ENCODE measurements at places on chromosomes 7 and 10. TPM values are rescaled to one million over a fixed set of nuclear protein-coding genes. Genes with fewer than 3 reads are reported as not detected.
A peak's percentile ranks its signal among the peaks of the same experiment; 100 is the strongest.

- no peaks in the 10 kb centered on the region for H3K36me3 ChIP-seq
- no peaks in the 10 kb centered on the region for H3K27me3 ChIP-seq
- H3K27ac ChIP-seq, result no peak overlapping the region
- no peaks in the 10 kb centered on the region for H3K4me1 ChIP-seq
- H3K4me3 ChIP-seq, result no peak overlapping the region
These were observed 23.0 kb upstream of the ZMYND11 start for GRCh38 chr10:112246-112645.

DNA sequence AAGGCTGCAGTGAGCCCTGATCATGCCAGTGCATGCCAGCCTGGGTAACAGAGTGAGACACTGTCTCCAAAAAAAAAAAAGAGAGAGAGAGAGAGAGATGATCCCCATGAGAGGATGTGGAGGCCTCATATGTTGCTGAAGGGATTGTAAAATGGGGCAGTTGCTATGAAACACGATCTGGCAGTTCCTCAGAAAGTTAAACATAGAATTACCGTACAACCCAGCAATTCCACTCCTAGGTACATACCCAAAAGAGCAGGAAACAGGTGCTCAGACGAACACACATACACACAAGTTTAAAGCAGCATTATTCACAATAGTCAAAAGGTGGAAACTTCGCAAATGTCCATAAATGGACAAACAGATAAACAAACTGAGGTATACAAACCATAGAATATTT lies 27.4 kb upstream of the CYTH3 start:
- H3K4me3 ChIP-seq, result no peak overlapping the region
- no peaks in the 10 kb centered on the region for H3K27me3 ChIP-seq

GRCh38 chr7:30750683-30751650 lies 968 bp upstream of the INMT start:
- peaks cover 37% of the 10 kb centered on the region for H3K4me1 ChIP-seq
- H3K27ac ChIP-seq, result peak overlapping the region; percentile 77
- peak; percentile 82 for DNase-seq
- no peak overlapping the region for H3K4me3 ChIP-seq
- H3K27me3 ChIP-seq, result no peaks in the 10 kb centered on the region

- H3K27me3 ChIP-seq, result no peaks in the 10 kb centered on the region
- no peaks in the 10 kb centered on the region for H3K36me3 ChIP-seq
- no peak overlapping the region for H3K27ac ChIP-seq
- H3K4me3 ChIP-seq, result no peak overlapping the region
These were observed 82.7 kb upstream of the C1GALT1 start for GRCh38 chr7:7099584-7100014.

DNA sequence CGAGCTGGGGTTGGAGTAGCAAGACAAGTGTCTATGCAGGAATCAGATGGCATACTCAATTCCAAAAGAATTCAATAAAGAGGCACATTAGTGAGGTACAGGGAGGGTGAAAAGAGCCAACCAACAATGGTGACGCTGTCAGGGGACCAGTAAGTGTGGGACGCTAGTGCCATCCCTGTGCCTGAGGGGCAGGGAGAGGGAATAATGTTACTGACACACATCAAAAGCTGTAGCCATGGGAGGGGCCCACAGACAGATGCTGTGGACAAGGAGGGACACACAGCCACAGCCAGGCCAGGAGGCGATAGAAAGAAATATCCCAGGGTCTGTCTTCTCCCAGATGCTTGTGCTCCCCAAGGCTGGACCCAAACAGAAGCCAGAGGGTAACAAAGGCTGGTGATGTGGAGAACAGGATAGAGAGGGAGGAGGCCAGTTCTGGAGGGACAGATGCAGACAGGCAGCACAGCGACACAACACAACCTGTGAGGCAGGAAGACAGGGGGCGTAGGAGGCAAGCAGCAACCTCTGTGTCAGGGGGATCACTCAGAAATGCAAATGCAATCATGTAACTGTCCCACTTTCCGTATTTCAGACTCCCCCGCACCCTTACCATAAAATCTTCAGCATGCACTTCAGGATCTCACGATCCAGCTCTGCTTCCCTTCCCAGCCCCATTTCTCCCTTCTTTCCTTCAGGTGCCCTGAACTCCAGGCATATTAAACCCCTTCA lies 240.5 kb upstream of the FZD8 start:
- no peaks in the 10 kb centered on the region for H3K4me1 ChIP-seq
- H3K27me3 ChIP-seq, result no peaks in the 10 kb centered on the region
- H3K36me3 ChIP-seq, result no peaks in the 10 kb centered on the region
- DNase-seq, result no peak
- H3K27ac ChIP-seq, result no peak overlapping the region
- no peak overlapping the region for H3K4me3 ChIP-seq

- H3K27ac ChIP-seq, result no peak overlapping the region
- no peaks in the 10 kb centered on the region for H3K27me3 ChIP-seq
- no peaks in the 10 kb centered on the region for H3K4me1 ChIP-seq
- H3K36me3 ChIP-seq, result no peaks in the 10 kb centered on the region
These were observed 167.4 kb downstream of the FZD1 start for GRCh38 chr7:91431601-91432000.

- no peak overlapping the region for H3K4me3 ChIP-seq
- peaks cover 35% of the 10 kb centered on the region for H3K27me3 ChIP-seq
- H3K36me3 ChIP-seq, result no peaks in the 10 kb centered on the region
- H3K27ac ChIP-seq, result no peak overlapping the region
These were observed 27.0 kb downstream of the CFAP46 start for GRCh38 chr10:132915411-132915810.

DNA sequence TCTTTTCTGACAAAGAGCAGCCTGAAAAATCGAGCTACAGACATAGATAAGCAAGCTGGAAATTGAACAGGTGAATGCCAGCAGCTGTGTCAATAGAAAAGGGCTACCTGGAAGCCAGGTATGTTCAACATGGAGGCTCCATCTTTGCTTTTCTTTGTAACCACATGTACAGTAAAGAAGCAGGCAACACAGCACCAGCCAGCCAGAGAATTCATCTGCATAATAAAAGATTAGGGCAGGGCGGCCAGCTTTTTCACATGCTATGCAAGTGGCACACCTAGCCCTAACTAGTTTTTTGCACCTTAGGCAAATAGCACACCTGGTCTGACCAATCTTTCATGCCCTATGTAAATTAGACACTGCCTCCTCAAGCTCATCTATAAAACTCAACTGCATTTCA lies 25.7 kb downstream of the COG5 start:
- no peaks in the 10 kb centered on the region for H3K27me3 ChIP-seq
- H3K27ac ChIP-seq, result no peak overlapping the region
- no peak for DNase-seq
- H3K36me3 ChIP-seq, result no peaks in the 10 kb centered on the region

DNA sequence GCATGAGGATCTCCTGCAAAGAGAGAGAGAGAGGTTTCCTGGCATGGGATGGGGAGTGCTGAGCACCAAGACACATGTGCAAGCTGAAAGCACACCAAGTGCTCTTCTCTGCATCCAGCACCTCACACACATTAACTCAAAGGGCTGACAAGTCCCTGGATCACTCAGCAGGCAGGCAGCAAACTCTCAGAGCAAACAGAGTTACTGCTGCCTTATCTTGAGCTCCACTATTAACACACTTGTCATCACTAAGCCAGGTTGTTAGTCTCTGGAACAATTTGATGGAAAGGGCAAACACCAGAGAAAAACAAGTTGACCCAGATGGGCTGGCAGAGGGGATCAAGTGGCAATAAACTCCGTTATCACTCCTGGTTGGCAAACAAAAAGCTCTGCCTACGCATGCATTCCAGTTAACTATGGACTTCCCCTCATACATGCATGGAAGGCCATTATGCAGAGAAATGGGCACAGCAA lies 349.9 kb downstream of the KCNMA1 start:
- H3K27ac ChIP-seq, result peak overlapping the region; percentile 51
- no peaks in the 10 kb centered on the region for H3K36me3 ChIP-seq
- DNase-seq, result peak; percentile 46
- peaks cover 38% of the 10 kb centered on the region for H3K4me1 ChIP-seq
- H3K27me3 ChIP-seq, result no peaks in the 10 kb centered on the region
- H3K4me3 ChIP-seq, result no peak overlapping the region

DNA sequence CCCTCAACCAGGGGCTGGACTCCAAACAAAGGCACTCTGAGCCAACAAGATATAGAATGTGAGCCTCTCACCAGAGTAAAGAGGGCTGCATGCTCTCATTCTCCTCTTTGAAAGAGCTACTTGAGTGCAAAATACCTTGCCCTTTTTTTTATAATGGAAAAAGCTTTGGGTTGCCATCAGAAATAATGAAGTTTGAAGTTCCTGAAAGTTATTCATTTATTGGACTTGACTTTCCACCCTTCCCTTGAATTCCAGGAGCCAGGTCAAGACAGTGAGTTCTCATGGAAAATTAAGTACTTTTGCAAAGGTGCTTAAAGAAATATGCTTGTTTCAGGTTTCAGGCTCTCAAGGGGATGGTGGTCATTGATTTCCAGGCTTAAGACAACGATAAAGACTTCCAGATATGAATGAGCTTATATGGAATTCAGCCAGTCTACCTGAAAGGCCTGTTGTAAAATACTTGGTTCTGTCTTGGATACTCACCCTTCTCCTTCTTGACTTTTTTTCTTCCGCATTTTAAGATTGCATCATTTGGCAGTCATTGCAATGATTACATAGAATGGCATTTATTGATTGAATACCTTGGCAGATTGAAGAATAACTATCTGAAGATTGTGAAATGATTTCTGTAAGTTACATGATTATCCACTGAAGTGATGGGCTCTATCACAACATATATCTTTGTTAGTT lies 696.4 kb downstream of the INHBA start:
- no peak overlapping the region for H3K4me3 ChIP-seq
- H3K36me3 ChIP-seq, result no peaks in the 10 kb centered on the region
- no peaks in the 10 kb centered on the region for H3K27me3 ChIP-seq
- DNase-seq, result no peak
- H3K27ac ChIP-seq, result no peak overlapping the region

- peaks cover 12% of the 10 kb centered on the region for H3K4me1 ChIP-seq
- H3K36me3 ChIP-seq, result no peaks in the 10 kb centered on the region
- DNase-seq, result no peak
- no peak overlapping the region for H3K27ac ChIP-seq
- no peak overlapping the region for H3K4me3 ChIP-seq
These were observed 356.6 kb downstream of the BBS9 start for GRCh38 chr7:33485747-33486493.

DNA sequence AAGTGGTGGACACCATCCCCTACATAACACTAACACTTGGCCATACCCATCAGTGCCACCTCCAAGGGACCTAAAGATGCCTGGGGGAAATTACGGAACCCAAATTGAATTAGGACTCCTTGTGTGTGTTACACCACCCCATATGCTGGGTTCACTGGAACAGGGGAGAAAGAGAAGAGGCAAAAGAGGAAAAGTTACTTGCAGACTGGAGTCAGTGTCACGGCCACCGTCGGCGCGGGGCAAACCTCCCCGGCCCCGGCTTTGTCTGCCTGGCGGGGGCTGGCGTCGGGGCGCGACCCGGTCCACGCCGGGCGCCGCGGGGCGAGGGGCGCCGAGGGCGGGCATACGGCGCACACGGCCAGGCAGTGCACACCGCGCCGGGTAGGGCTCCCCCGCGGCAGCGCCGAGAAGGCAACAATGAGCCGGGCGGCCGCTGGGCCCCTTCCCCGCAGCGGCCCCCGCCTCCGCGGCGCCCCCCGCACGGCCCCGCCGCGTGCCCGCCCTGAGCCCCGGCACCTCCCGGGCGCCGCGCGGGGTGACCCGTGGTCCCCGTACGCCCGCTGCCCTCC lies 171.1 kb downstream of the FAM107B start:
- H3K4me3 ChIP-seq, result peak overlapping the region; percentile 55
- no peak for DNase-seq
- no peak overlapping the region for H3K27ac ChIP-seq

- H3K4me3 ChIP-seq, result no peak overlapping the region
- no peaks in the 10 kb centered on the region for H3K36me3 ChIP-seq
- H3K27ac ChIP-seq, result no peak overlapping the region
- peaks cover 3% of the 10 kb centered on the region for H3K27me3 ChIP-seq
- no peaks in the 10 kb centered on the region for H3K4me1 ChIP-seq
These were observed 323.4 kb downstream of the WDR37 start for GRCh38 chr10:1379601-1380000.

DNA sequence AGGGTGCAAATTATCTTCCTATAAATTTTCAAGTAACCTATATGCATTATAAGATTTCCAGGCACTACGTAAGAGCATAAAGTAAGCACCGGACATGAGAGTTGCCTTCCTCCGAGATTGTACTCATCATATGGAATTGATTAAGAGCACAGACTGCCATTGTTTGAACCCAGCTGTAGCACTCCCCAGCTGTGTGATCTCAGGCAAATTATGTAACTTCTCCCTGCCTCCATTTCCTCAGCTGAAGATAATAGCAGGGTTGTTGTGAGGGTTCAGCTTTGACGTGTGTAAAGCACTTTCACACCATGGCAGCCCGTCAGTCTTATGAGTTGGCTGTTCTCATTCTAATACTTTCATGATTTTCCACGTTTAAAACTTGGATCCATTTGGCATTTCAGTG lies 122.6 kb downstream of the ITIH5 start:
- H3K36me3 ChIP-seq, result no peaks in the 10 kb centered on the region
- peaks cover 3% of the 10 kb centered on the region for H3K27me3 ChIP-seq
- H3K4me3 ChIP-seq, result no peak overlapping the region
- H3K4me1 ChIP-seq, result no peaks in the 10 kb centered on the region
- H3K27ac ChIP-seq, result no peak overlapping the region

- no peak for DNase-seq
- no peak overlapping the region for H3K27ac ChIP-seq
- no peaks in the 10 kb centered on the region for H3K27me3 ChIP-seq
- no peaks in the 10 kb centered on the region for H3K4me1 ChIP-seq
- no peak overlapping the region for H3K4me3 ChIP-seq
These were observed 268.5 kb downstream of the ADK start for GRCh38 chr10:74419491-74419951.

GRCh38 chr10:70085975-70086613 lies 33.4 kb downstream of the MACROH2A2 start:
- H3K27ac ChIP-seq, result no peak overlapping the region
- H3K36me3 ChIP-seq, result no peaks in the 10 kb centered on the region
- no peaks in the 10 kb centered on the region for H3K4me1 ChIP-seq
- no peaks in the 10 kb centered on the region for H3K27me3 ChIP-seq

DNA sequence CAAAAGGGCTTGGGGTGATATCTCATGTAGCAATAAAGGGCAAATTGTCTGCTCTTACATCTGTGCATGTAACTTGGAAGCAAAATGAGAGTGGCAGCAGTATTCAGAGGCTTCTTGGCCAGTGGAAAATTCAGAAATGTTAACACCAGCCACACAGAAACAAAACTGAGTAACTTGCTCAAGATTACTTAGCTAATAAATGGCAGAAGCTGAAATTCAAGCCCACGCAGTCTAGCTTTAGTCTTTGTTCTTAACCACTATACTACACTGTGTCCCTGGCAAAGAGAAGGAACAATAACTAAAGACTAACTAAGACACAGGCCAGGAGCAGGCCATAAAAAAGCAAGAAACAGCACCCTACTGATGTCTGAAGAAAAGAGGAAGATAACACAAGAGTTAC lies 185.9 kb upstream of the ASAH2 start:
- H3K4me1 ChIP-seq, result peaks cover 4% of the 10 kb centered on the region
- no peak overlapping the region for H3K4me3 ChIP-seq
- no peak for DNase-seq
- H3K27me3 ChIP-seq, result no peaks in the 10 kb centered on the region

GRCh38 chr7:144390481-144390880 lies 13.0 kb downstream of the NOBOX start:
- no peaks in the 10 kb centered on the region for H3K36me3 ChIP-seq
- H3K27ac ChIP-seq, result no peak overlapping the region
- no peak overlapping the region for H3K4me3 ChIP-seq
- no peaks in the 10 kb centered on the region for H3K4me1 ChIP-seq
- H3K27me3 ChIP-seq, result no peaks in the 10 kb centered on the region

The DMBT1 gene
- total RNA-seq, result not detected

The TNKS2 gene
- total RNA-seq, result 26.2 TPM

The STEAP1B gene
- 1.7 TPM for total RNA-seq

The CDH23 gene
- total RNA-seq, result 1.6 TPM

The FAM241B gene
- total RNA-seq, result 1.1 TPM

The LEP gene
- total RNA-seq, result 0.11 TPM

The TMEM229A gene
- total RNA-seq, result not detected

The RHOBTB1 gene
- total RNA-seq, result 22.2 TPM

The LAMB4 gene
- total RNA-seq, result not detected

The GPR26 gene
- not detected for total RNA-seq

The SAP25 gene
- not detected for total RNA-seq

The ASB10 gene
- total RNA-seq, result 20.3 TPM

Measured in gastrocnemius medialis (tissue), 4 donors.